Mesendoderm (in vitro differentiated cells): ENCODE measurements at places on chromosomes 6 and 20.

DNA sequence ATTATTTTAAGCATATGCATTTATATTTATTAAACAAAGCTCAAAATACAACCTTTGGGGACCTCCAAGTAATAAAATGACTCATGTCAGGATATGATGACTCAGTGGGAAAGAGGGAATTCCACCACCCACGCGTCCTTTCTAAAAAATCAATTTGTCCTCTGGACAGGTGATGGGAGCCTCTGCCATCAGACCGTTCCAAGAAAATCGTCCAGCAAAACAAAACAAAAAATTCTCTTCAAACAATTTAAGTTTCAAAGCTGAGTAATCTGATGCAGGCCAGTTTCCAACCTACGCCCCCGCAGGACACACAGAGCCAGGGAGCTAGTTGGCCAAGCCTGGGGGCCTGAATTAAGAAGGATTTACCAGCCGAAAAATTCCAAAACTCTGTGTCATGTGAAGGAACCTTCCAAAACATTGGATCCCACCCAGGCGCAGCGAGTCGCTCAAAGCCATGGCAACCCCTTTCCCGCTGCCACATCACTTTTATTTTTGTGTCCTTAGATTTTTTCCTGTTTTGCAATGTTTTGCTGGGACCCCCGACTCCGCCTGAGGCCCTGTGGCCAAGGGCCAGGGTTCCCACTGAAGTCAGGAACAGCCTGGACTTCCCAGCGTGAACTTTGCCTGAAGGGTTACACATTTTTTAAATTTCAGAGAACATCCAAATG, 95.3 kb downstream of the NFATC2 start:
- no peaks in the 10 kb centered on the region for H3K27me3 ChIP-seq
- peak; percentile 86 for DNase-seq
- no peak overlapping the region for H3K4me3 ChIP-seq
- H3K4me1 ChIP-seq = peaks cover 2% of the 10 kb centered on the region
- H3K27ac ChIP-seq = no peak overlapping the region

DNA sequence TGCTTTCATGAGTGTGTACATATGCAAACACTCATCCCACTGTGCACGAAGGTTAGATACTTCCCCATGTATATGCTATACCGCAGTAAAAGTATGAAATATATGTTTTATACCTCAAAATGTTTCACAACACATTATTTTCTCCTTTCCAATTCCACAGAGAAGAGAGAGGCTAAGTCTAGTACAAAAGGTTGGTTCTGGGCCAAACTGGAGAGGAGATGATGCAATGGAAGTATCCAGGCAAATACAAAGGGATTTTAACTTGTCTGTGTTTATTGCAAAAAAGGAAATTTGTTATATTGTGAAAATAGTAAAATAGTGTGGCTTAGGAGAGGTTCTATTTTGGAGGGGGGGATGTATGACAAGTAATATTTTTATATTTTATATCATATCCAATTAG, 112.6 kb downstream of the PLCB1 start:
- H3K27me3 ChIP-seq = no peaks in the 10 kb centered on the region
- H3K4me3 ChIP-seq = no peak overlapping the region
- no peak for DNase-seq
- no peak overlapping the region for H3K27ac ChIP-seq
- H3K36me3 ChIP-seq = no peaks in the 10 kb centered on the region

- H3K27ac ChIP-seq = no peak overlapping the region
- DNase-seq = peak; percentile 16
- H3K4me3 ChIP-seq = no peak overlapping the region
- H3K36me3 ChIP-seq = no peaks in the 10 kb centered on the region
Measured at GRCh38 chr20:59063358-59064213, 21.0 kb upstream of the PRELID3B start.

DNA sequence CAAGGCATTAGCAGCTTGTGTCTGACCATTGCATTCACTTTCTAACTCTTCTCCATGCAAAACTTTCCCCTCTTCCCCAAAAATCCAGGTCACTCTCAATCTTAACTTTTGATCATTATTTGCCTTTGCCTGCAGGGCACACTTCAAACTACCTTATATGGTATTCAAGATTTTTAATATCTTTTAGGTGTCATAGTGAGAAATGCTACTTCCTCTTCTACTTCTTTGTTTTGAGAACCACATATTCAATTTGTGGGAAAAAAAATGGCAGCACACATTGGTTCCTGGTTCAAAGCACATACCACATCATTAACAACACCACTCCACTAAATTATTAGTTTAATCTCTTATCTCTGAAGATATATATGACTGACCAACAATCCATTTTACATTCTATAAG, 1267.0 kb upstream of the CITED2 start:
- H3K27me3 ChIP-seq = no peaks in the 10 kb centered on the region
- no peaks in the 10 kb centered on the region for H3K4me1 ChIP-seq
- H3K36me3 ChIP-seq = no peaks in the 10 kb centered on the region
- DNase-seq = no peak
- H3K4me3 ChIP-seq = no peak overlapping the region
- no peak overlapping the region for H3K27ac ChIP-seq

DNA sequence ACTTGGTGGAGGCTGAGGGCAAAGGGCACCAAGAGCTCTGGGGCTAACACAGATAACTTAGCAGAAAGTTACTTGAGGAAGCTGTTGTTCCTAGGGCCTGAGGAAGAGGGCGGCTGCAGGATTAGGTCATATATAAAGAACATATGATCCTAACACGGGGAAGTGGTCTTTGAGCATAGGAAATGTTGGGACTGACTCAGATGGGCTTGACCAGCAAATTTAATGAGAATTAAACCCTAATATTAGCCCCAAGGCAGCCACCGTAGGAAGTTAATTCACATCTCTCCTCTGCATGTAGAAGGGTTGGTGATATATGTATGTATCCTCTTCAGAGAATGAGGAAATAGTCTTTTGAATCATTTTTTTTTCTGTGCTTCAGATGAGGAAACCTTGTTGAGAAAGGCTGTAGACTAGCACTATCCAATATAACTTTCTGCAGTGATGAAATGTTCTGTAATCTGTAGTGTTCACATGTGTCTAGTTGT, 9.2 kb upstream of the ZBTB9 start:
- peaks cover 20% of the 10 kb centered on the region for H3K36me3 ChIP-seq
- H3K27ac ChIP-seq = no peak overlapping the region
- H3K4me1 ChIP-seq = no peaks in the 10 kb centered on the region
- no peaks in the 10 kb centered on the region for H3K27me3 ChIP-seq
- no peak overlapping the region for H3K4me3 ChIP-seq
- no peak for DNase-seq

DNA sequence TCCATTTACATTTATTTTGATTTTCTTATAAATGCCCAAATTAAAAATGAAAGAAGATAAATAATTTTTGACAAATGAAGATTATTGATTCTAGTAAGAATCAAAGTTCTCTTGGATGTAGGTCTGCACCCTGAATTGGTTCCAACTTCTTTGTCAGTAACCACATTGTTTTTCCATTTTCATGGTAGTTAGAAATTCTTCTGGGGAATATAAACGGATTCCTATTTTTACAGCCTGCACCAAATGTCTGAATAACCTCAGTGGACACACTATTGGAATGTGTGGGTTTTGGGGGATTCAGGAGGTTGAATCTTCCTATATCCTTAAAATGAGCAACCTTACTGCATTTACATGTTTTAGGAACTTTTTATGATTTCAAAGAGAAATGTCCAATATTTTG, 1085.3 kb upstream of the MAP3K7 start:
- H3K36me3 ChIP-seq = no peaks in the 10 kb centered on the region
- H3K27ac ChIP-seq = no peak overlapping the region
- H3K27me3 ChIP-seq = no peaks in the 10 kb centered on the region
- H3K4me3 ChIP-seq = no peak overlapping the region
- DNase-seq = no peak

- no peaks in the 10 kb centered on the region for H3K36me3 ChIP-seq
- no peaks in the 10 kb centered on the region for H3K4me1 ChIP-seq
- peak; percentile 43 for DNase-seq
- H3K27ac ChIP-seq = no peak overlapping the region
- H3K27me3 ChIP-seq = no peaks in the 10 kb centered on the region
- H3K4me3 ChIP-seq = no peak overlapping the region
Measured at GRCh38 chr6:152846825-152847224, 96.2 kb downstream of the VIP start.

DNA sequence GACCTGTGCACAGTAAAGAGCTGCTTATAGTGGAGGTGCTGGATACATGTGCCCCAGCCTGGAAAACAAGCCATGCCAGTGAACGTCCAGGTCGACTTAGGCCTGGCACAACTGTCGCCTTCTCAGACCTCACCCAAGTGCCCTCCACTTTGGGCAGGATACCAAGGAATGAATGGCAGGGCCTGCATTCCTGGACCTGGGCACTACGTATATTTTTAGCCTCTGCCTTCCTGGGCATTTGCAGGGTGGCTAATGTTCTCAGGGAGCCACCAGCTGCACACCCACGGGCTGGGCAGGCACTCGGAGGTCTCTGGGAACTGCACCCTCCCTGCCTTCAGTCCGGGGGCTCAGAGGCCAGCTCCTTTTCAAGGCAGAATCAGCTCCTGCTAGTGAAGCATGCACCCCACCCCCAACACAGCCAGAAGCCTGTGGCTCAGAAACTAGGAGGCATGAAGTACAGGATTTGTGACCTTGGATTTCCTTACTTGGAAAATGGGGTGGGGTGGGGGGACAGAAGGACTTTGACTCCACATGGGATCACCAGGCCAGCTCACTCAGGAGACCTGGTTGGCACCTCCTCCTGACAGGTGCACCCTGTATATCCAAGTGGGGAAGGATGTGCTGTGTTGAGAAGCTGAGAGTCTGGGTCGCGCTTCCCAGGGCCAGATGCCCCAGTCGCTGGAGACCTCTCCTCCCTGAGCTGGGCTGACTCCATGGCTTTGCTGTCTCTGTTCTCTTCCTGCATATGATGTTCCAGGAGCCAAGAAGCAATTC, 2.5 kb upstream of the LSM14B start:
- H3K4me1 ChIP-seq = peaks cover 3% of the 10 kb centered on the region
- no peak overlapping the region for H3K4me3 ChIP-seq
- DNase-seq = no peak

GRCh38 chr6:37491830-37492208, 7.9 kb downstream of the CCDC167 start:
- no peak for DNase-seq
- no peak overlapping the region for H3K4me3 ChIP-seq
- H3K27ac ChIP-seq = no peak overlapping the region
